Suprapubic skin (tissue), 4 donors: ENCODE measurements at places on chromosomes 11 and 22.

- DNase-seq, result no peak
These were observed 24.6 kb upstream of the LDLRAD3 start for GRCh38 chr11:35919244-35919643.

DNA sequence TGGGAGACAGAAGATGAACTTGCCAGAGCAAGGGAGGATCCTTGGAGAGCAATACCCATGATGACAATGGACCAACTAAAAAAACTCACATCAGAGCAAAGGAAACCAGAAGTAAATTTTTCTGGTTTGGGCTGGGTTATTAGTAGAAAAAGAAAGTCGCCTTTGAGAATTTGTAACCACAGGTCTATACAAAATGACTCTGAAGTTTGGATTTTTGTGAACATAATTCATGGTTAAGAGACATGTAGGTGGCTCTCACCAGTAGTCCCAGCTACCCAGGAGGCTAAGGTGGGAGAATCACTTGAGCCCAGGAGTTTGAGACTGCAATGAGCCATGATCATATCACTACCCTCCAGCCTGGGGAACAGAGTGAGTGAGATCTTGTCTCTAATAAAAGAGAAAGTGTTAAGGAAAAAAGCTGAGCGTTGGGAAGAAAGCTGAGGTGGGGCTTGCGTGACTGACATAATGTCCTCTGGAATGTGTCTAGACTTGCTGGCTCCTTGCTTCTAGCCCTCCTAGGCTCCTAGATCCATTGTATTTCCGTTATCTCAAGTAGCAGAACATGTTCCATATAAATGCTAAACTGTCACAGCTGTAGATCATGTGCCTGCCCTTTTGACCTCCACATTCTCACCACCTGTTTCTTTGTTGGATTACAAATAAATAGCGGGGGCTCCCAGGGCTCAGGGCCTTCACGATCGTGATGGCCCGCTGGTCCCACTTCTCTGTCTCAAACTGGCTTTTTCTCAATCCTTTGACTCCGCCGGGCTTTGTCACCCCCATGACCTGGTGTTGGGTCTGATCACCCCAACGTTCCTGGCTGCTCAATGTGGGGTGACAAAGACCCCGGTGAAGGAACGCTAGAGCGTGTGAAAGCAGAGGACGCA lies 56.2 kb upstream of the SC5D start:
- no peak for DNase-seq

DNA sequence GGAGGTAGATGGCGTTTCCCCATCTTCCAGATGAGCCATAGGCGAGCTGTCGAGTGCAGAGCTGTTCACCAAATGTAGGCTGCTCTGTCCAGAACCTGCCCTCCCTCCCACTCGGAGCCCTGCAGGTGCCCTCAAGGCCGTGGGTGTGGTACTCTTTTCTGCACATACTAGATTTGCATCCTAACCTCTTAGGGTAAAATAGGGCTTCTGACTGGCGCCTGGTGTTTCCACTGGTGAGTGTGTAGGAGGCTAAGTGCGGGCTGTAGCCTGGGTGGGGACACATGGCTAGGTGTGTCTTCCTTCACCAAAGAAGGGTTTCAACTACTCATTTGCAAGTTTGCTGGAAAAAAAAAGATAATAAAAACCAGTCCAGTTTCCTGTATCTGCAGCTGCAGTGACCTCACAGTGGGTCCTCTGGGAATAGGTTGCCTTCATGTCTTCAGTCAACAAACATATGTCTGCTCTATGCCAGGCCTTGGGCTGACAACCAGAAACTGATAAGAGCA lies 8.5 kb downstream of the BIK start:
- DNase-seq, result no peak

DNA sequence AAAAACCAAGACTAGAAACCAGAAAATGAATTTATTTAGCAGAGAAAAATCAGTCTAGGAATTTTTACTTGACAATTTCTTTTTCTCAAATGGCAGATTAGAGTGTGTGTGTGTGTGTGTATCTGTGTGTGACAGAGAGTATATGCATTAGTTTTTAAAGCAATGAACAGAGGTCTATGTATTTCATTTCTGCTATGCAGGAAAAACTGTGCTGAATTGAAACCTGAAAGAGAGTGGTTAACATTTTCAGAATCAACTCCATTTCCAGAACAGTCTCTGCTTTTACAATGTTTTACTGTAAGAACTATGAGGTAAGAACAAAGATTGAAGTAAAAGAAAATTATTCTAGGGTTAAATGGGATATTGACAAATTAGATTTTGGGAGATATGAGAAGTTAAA lies 114.8 kb downstream of the GRM5 start:
- no peak for DNase-seq

- DNase-seq, result no peak
These were observed 1564.8 kb upstream of the TENM4 start for GRCh38 chr11:81005595-81005994.
